ENCODE measurements at places on chromosomes 2 and 18. TPM values are rescaled to one million over a fixed set of nuclear protein-coding genes. Genes with fewer than 3 reads are reported as not detected.

NAPG gene
- total RNA-seq, result 56.6 TPM

TTLL4 gene
- 41.0 TPM for total RNA-seq

GPR35 gene
- total RNA-seq, result 0.74 TPM

FER1L5 gene
- total RNA-seq, result 1.7 TPM

CSRNP3 gene
- 14.7 TPM for total RNA-seq

DLX2 gene
- total RNA-seq, result 0.19 TPM

- no peaks in the 10 kb centered on the region for H3K4me1 ChIP-seq
- DNase-seq, result no peak
- no peaks in the 10 kb centered on the region for H3K27me3 ChIP-seq
- no peak overlapping the region for H3K4me3 ChIP-seq
- H3K36me3 ChIP-seq, result no peaks in the 10 kb centered on the region
Observed at GRCh38 chr2:41475959-41476358, 571.9 kb upstream of the PKDCC start.

GRCh38 chr2:205024822-205025518, 479.7 kb downstream of the PARD3B start:
- H3K27ac ChIP-seq, result no peak overlapping the region
- H3K4me3 ChIP-seq, result no peak overlapping the region
- DNase-seq, result no peak

DNA sequence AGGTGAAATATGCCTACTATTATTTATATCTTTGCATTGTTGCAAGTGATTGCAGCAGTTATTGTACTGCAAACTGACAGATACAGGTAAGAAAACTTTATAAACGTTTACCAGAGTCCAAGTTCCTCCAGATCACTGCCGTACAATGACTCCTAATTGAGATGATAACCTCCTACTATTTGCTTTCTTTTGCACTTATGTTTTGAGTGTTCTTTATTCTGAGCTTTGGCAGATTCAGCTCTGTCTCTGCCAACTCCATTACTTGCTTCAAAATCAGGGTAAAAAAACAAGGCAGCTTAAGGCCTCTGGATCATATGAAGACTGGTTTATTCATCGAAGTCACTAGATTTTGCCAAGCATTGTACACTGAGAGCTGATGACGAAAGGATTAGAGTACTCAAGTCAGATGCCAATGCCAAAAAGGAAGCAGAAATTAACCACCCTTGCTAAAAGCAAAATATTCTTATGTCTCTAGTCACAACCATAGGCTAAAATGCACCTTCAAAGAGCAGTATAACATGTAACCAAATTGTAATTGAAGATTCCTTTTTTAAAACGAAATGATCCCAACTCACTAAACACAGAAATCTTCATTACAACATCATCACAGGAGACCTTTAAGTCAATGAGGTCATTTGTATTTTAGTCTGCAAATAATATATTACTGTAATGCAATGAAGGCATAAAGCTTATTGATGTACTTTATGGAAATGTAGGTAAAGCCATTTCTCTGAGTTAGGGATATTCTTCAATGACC, 10.5 kb upstream of the IKZF2 start:
- no peak overlapping the region for H3K4me3 ChIP-seq
- no peaks in the 10 kb centered on the region for H3K27me3 ChIP-seq
- no peak overlapping the region for H3K27ac ChIP-seq
- DNase-seq, result no peak
- no peaks in the 10 kb centered on the region for H3K36me3 ChIP-seq

GRCh38 chr18:48825101-48825745, 125.5 kb downstream of the SMAD7 start:
- H3K4me1 ChIP-seq, result peaks cover 49% of the 10 kb centered on the region
- no peaks in the 10 kb centered on the region for H3K36me3 ChIP-seq
- no peak overlapping the region for H3K27ac ChIP-seq
- no peak overlapping the region for H3K4me3 ChIP-seq
- H3K27me3 ChIP-seq, result no peaks in the 10 kb centered on the region
- no peak for DNase-seq

GRCh38 chr2:124318913-124319312, 293.8 kb downstream of the CNTNAP5 start:
- no peak overlapping the region for H3K4me3 ChIP-seq
- no peak overlapping the region for H3K27ac ChIP-seq
- no peaks in the 10 kb centered on the region for H3K27me3 ChIP-seq
- no peaks in the 10 kb centered on the region for H3K4me1 ChIP-seq

DNA sequence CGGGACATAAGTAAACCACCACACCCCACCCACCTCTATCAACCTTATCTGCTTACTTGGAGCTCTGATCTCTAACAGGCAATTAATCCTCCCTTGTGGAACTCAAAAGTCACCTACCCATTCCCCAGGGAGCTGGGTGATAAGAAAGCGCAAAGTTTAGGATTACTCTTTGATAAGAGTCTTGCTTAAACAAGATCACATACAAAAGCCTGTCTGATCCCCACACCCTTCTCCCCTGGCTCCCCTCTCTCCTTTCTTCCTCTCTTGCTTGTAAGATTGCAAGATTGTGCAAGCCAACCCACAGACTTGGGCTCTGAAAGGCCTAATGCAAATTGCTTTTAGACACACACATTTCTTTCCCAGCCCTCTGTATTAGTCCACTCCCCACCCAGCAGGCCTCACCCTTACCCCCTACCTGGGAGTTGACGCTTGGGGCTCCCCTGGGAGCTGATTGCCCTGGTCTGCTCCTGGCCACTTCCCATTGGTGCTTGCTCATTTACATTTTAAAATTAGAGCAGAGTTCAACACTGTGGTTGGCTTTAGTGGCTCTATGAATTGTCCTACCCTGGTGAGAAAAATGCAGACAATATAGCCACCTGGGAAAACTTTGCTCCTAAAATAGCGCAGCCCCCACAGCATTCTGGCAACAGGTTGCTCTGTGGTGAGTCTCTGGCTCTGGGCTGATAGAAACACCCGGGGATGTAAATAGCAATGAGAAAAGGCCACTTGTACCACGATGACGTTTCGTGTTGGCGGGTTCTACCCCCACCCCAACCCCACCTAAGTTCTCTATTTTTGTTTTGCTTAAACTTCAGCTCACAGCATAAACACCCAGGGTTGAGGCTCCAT, 92.8 kb upstream of the MSH2 start:
- H3K27ac ChIP-seq, result peak overlapping the region; percentile 60

GRCh38 chr2:62550461-62550860, 44.5 kb upstream of the TMEM17 start:
- no peaks in the 10 kb centered on the region for H3K27me3 ChIP-seq
- H3K4me3 ChIP-seq, result no peak overlapping the region
- no peaks in the 10 kb centered on the region for H3K4me1 ChIP-seq
- no peaks in the 10 kb centered on the region for H3K36me3 ChIP-seq

GRCh38 chr2:221060376-221060775, 511.7 kb downstream of the EPHA4 start:
- H3K4me3 ChIP-seq, result no peak overlapping the region
- H3K27me3 ChIP-seq, result no peaks in the 10 kb centered on the region
- no peak overlapping the region for H3K27ac ChIP-seq
- no peaks in the 10 kb centered on the region for H3K4me1 ChIP-seq
- no peak for DNase-seq

DNA sequence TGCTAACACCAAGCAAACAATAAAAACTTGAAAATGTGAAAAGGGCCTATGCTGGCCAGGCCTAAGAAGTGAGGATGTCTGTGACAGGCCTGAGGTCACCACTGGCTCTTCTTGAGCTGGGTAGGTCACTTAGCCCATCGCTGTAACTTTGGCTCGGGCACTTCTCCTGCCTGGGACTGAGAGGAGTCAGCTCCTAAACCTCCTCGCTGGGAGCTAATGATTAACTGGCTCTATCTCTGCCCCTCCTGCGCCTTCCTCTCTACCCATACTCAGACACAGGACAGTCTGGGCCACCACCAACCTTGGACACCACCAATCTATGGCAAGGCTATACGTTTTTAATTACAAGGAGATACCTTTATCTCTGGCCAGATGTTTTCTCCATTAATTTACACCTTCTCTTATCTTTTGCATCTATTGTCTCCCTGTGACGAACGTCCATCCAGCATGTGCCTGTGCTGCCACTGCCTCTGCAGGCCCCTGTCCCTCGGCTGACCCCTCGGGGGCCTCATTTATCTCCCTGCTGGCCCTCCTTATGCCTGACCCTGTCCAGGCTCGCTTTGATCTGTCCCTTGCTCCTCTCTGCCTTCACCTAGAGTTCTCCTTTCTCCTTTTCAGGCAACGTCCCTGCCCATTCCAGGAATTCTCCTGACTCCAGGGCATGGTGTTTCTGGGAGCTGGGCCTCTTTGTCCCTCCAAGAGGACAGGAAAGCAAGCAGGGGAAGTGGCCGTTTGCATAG, 149.1 kb upstream of the GATA6 start:
- no peak for DNase-seq
- no peaks in the 10 kb centered on the region for H3K27me3 ChIP-seq
- no peak overlapping the region for H3K4me3 ChIP-seq
- no peaks in the 10 kb centered on the region for H3K36me3 ChIP-seq
- peak overlapping the region; percentile 41 for H3K27ac ChIP-seq
- H3K4me1 ChIP-seq, result peaks cover 5% of the 10 kb centered on the region

DNA sequence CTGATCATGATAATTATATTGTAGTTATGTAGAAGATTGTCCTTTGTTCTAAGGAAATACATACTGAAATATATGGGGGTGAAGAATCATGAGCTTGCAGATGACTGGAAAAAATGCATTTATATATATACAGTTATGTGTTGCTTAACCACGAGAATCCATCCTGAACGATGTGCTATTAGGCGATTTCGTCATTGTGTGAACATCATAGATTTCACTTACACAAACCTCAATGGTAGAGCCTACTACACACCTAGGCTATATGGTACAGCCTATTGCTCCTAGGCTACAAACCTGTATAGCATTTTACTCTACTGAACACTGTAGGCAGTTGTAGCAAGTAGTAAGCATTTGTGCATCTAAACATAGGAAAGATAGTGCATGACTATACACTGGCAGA, 2.6 kb upstream of the ACAA2 start:
- no peaks in the 10 kb centered on the region for H3K27me3 ChIP-seq
- H3K4me1 ChIP-seq, result peaks cover 13% of the 10 kb centered on the region
- H3K27ac ChIP-seq, result no peak overlapping the region
- DNase-seq, result no peak

DNA sequence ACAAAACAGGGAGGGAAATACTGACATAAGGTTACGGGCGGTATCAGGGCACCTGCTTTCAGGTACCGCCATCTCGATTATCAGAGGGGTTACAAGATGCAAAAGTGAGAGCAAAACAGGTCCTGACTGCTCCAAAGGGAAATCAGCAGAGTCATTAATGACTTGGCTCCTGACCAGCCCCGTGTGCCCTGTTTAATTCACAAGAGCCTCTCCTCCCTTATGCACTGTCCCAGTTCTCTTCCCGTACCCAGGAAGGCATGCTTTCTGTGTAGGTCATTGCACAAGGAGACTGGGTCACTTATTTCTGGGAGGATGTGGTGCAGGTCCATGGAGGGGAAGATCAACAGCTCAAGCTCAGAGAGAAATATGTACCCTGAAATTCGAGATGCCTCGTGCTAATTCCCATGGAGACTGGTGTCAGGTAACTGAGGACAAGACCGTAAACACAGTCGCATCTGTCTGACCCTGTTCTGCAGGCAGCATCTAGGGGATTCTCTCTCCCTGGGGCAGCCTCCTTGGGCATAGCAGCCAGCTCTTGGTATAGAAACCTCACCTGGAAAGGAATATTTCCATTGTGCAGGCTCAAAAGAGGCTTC, 79.9 kb downstream of the HNRNPLL start:
- H3K4me3 ChIP-seq, result no peak overlapping the region
- DNase-seq, result no peak
- no peaks in the 10 kb centered on the region for H3K36me3 ChIP-seq
- H3K4me1 ChIP-seq, result peaks cover 7% of the 10 kb centered on the region
- H3K27me3 ChIP-seq, result peaks cover 6% of the 10 kb centered on the region

- peaks cover 40% of the 10 kb centered on the region for H3K4me1 ChIP-seq
- H3K27ac ChIP-seq, result no peak overlapping the region
- H3K27me3 ChIP-seq, result peaks cover 19% of the 10 kb centered on the region
- peak; percentile 45 for DNase-seq
Observed at GRCh38 chr2:240459401-240460252, 24.2 kb downstream of the GPC1 start.

GRCh38 chr2:84942964-84943421, 28.0 kb upstream of the KCMF1 start:
- H3K4me1 ChIP-seq, result no peaks in the 10 kb centered on the region
- H3K4me3 ChIP-seq, result no peak overlapping the region
- no peaks in the 10 kb centered on the region for H3K36me3 ChIP-seq
- H3K27me3 ChIP-seq, result no peaks in the 10 kb centered on the region

DNA sequence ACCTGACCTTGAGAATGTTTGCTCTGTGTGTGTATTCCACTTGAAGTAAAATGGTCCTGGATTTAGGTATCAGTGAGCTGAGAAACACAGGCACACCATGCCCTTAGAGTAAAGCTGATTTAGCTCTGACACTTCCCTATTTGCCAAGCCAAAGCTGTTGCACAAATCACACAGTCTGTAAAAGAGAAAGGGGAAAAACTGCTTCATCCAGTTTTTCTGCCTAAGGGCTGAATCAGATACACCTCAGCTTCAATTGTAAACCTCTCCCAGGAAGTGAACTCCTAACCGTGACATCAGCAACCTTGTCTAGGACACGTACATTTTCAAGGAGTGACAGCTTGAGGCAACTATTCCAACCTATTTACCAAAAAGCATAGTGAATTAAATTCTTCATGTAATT, 150.4 kb downstream of the NR4A2 start:
- H3K4me1 ChIP-seq, result no peaks in the 10 kb centered on the region
- H3K27me3 ChIP-seq, result no peaks in the 10 kb centered on the region
- DNase-seq, result no peak

- H3K27ac ChIP-seq, result no peak overlapping the region
- no peak for DNase-seq
- peaks cover 4% of the 10 kb centered on the region for H3K4me1 ChIP-seq
- no peaks in the 10 kb centered on the region for H3K27me3 ChIP-seq
- H3K4me3 ChIP-seq, result no peak overlapping the region
Observed at GRCh38 chr2:236354973-236355595, 90.9 kb upstream of the ASB18 start.

DNA sequence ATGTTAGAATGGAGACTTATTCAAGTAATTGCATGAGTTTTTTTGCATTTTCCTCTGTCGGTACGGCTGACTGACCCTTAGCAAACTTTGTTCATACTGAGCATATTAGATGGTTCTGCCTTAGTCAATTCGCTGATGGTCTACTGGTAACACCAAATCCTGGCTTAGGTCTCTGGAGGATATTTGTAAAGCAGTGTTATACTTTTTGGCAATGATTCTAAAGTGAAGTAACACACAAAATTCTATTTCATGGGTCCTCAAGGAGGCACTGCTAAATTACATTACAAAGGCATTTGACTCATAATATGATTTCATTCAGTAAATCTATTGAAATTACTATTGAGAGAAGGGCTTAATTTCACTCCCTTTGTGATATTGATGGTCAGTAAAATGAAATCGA, 246.8 kb upstream of the RASGRP3 start:
- no peaks in the 10 kb centered on the region for H3K27me3 ChIP-seq
- H3K4me3 ChIP-seq, result no peak overlapping the region
- DNase-seq, result no peak
- H3K36me3 ChIP-seq, result no peaks in the 10 kb centered on the region

DNA sequence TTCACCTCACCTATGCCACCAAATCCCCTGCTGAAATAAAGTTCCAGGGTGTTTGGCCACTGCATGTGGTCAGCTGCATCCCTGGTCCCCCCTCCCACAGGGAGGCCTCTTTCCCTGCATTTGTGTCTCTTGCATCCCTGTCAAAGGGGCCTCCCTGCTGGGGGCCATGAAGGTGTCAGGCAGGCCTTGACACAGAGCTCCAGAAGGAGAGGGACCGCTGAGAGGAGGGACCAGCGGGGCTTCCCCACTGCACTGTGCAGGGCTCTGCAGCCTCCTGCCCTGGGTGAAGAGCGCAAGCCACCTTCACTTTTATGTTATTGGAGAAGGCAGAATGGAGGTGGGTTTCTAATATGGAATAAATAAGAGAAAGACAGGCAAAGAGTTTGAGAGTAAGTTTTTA, 230.2 kb downstream of the ANKRD30B start:
- no peak overlapping the region for H3K27ac ChIP-seq
- no peak overlapping the region for H3K4me3 ChIP-seq
- H3K36me3 ChIP-seq, result no peaks in the 10 kb centered on the region
- H3K27me3 ChIP-seq, result no peaks in the 10 kb centered on the region
- no peak for DNase-seq

All from neural progenitor cell (in vitro differentiated cells).